WTC11 (cell line): ENCODE measurements at places on chromosomes 7 and 10.

- no peak overlapping the region for H3K27ac ChIP-seq
- H3K36me3 ChIP-seq, result no peaks in the 10 kb centered on the region
- H3K4me1 ChIP-seq, result no peaks in the 10 kb centered on the region
- H3K27me3 ChIP-seq, result no peaks in the 10 kb centered on the region; the same call in 1 of the 2 replicates
- DNase-seq, result no peak
Measured at GRCh38 chr7:46604241-46604661, 683.2 kb upstream of the IGFBP3 start.

DNA sequence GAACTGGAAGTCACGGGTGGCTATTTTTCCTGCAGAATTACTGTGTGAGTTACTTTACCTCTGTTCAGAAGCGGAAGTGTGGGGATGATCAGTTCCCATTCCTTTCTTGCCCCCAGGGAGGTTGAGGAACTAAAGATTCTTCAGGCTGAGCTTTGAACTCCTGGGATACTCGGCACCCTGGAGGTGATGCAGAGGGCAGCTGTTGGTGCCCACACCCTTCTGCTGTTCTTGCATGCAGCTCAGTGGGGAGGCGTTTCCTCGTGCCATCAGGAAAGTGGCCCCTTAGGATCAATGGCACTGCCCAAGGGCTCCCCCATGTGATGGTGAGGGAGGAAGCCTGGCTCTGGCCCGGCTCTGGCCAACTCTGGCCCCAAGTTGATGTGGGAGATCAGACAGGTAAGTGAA is 44.7 kb upstream of the MXI1 start:
- no peak for DNase-seq
- H3K4me1 ChIP-seq, result peaks cover 25% of the 10 kb centered on the region
- H3K27ac ChIP-seq, result no peak overlapping the region
- peaks cover 99% of the 10 kb centered on the region for H3K27me3 ChIP-seq

- H3K4me1 ChIP-seq, result peaks cover 75% of the 10 kb centered on the region
- no peak overlapping the region for H3K4me3 ChIP-seq
- H3K27ac ChIP-seq, result no peak overlapping the region; the same call in 1 of the 2 replicates
- peaks cover 6% of the 10 kb centered on the region for H3K36me3 ChIP-seq
Measured at GRCh38 chr10:98170249-98171117, 36.0 kb downstream of the R3HCC1L start.

GRCh38 chr7:121544238-121544637 is 148.1 kb upstream of the FAM3C start:
- no peaks in the 10 kb centered on the region for H3K27me3 ChIP-seq
- peaks cover 4% of the 10 kb centered on the region; the same call in 1 of the 2 replicates for H3K4me1 ChIP-seq
- no peak overlapping the region for H3K27ac ChIP-seq
- H3K36me3 ChIP-seq, result peaks cover 22% of the 10 kb centered on the region
- no peak for DNase-seq

DNA sequence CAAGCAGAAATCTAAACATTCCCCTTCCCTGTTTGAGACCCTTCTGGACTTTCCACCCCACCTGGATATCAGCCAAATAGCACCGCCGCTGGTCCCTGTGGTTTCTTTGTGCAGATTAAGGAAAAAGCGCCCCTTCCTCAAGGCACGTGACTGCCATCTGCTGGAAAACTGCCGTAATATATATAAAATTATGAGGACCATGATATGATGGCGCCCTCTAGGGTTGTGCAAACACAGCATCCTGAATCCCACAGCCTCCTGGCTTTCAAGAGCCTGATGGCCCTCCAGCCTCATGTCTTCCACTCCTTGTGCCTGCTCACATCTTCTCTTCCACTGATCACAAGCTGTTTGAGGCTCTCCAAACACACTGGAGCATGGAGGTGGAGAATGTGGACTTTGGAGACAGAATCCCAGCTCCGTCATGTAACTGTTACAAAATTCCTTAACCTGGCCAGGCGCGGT is 121.3 kb downstream of the MYL10 start:
- no peaks in the 10 kb centered on the region for H3K27me3 ChIP-seq
- peaks cover 37% of the 10 kb centered on the region for H3K4me1 ChIP-seq
- DNase-seq, result peak; percentile 74
- no peaks in the 10 kb centered on the region; the same call in 1 of the 2 replicates for H3K36me3 ChIP-seq

DNA sequence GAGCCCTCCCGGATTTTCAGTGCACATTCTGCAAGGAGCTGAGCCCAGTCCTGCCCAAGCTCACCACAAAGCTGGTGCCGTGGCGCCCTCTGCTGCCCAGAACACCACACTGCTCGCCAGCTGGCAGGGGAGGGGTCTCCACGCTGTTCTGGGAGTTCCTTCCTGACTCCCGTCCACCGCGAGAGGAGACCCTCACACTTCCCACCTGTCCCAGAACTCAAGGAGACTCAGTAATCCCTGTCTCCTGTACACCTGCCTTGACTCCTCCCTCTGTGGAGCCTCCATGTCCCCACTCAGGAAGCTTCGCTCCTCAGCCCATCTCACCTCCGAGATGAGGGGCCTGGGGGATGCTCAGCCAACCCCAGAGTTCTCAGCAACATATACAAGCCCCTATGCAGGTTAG is 11.3 kb downstream of the C10orf105 start:
- H3K27me3 ChIP-seq, result no peaks in the 10 kb centered on the region; the same call in 1 of the 2 replicates
- H3K36me3 ChIP-seq, result no peaks in the 10 kb centered on the region
- H3K27ac ChIP-seq, result no peak overlapping the region
- peak; percentile 92 for DNase-seq
- H3K4me1 ChIP-seq, result peaks cover 4% of the 10 kb centered on the region

GRCh38 chr7:141593134-141593533 is 41.9 kb downstream of the AGK start:
- H3K27ac ChIP-seq, result peak overlapping the region; percentile 35; the same call in 1 of the 2 replicates
- no peak overlapping the region for H3K4me3 ChIP-seq
- peaks cover 31% of the 10 kb centered on the region for H3K4me1 ChIP-seq
- no peaks in the 10 kb centered on the region for H3K27me3 ChIP-seq

DNA sequence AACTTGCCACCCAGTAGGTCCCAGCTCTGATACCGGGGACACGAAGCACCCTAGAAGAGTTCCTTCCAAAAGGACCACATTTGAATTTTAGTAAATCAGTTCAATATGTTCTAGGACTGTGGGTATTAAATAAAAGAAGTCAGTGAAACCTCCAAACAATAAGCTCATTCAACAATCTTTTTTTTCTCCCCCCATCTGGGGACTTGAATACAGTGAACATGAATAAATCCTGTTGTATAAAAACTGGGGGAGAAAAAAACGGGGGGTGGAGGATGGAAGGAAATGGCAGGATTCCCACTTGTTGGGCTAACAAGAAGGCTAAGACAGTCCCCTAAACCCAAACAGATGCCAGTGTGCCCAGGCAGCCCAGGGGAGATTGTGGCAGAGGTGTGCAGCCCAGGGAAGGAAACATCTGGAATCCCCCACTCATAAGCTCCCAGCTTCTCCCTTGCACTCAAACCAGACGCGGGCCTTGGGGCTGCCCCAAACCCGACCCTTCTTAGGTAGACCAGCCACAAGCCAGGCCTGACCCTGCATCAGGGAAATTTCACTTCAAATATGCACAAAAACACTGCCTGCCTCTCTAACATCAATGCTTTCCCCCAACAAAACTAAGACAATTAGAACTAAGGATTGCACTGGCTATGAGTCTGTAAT is 8.8 kb downstream of the AFAP1L2 start:
- no peaks in the 10 kb centered on the region; the same call in 1 of the 2 replicates for H3K27me3 ChIP-seq
- H3K4me3 ChIP-seq, result no peak overlapping the region
- H3K4me1 ChIP-seq, result peaks cover 10% of the 10 kb centered on the region
- DNase-seq, result no peak

DNA sequence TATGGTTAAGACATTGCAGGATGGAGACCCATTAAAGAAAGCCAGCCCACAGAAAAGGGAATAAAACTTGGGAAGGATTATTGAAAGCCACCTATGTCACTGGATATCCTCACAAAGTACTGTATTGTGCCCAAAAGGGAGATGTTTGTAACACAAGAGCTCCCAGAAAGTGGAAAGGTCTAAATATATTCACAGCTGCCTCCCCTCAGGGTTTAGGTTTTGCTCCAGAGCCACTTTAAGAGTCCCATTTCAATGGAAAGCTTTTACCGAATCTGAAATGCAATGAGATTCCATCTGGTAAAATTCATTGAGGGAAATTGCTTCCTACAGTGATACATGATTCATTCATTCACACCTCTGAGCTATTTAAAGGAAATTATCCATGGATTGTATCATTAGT is 176.4 kb downstream of the XPNPEP1 start:
- no peaks in the 10 kb centered on the region for H3K4me1 ChIP-seq
- H3K27me3 ChIP-seq, result no peaks in the 10 kb centered on the region; the same call in 1 of the 2 replicates
- no peak for DNase-seq
- no peak overlapping the region for H3K27ac ChIP-seq
- H3K4me3 ChIP-seq, result no peak overlapping the region
- H3K36me3 ChIP-seq, result no peaks in the 10 kb centered on the region

GRCh38 chr7:139732471-139733167 is 45.2 kb downstream of the HIPK2 start:
- peaks cover 21% of the 10 kb centered on the region for H3K4me1 ChIP-seq
- H3K27ac ChIP-seq, result no peak overlapping the region
- no peak overlapping the region for H3K4me3 ChIP-seq

- no peak overlapping the region for H3K4me3 ChIP-seq
- H3K36me3 ChIP-seq, result no peaks in the 10 kb centered on the region
- H3K27ac ChIP-seq, result no peak overlapping the region
- no peak for DNase-seq
- peaks cover 12% of the 10 kb centered on the region for H3K4me1 ChIP-seq
- peaks cover 68% of the 10 kb centered on the region for H3K27me3 ChIP-seq
Measured at GRCh38 chr10:44240584-44241205, 144.2 kb downstream of the CXCL12 start.

- no peaks in the 10 kb centered on the region for H3K36me3 ChIP-seq
- no peak overlapping the region for H3K27ac ChIP-seq
- H3K4me1 ChIP-seq, result peaks cover 3% of the 10 kb centered on the region; the same call in 1 of the 2 replicates
- DNase-seq, result no peak
- no peak overlapping the region for H3K4me3 ChIP-seq
Measured at GRCh38 chr7:83882551-83882950, 233.6 kb upstream of the SEMA3E start.

DNA sequence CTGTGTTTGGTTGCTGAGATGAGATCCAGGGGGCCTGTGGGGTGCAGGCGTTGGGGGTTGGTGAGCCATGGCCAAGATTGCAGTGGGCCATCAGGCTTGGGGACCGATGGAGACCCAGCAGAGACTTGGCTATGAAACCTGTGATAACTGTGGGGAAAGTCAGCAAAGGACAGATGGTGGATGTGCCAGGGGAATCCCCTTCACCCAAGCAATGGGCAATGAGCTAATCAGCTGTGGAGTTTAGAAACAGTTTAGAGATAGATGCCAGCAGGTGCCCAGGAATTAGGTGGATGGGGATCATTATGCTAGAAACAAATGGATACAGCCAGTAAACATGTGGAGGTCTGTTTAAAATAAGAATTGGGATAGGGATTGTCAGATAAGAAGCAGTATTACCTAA is 151.4 kb upstream of the FERD3L start:
- peaks cover 4% of the 10 kb centered on the region for H3K4me1 ChIP-seq
- no peak overlapping the region for H3K27ac ChIP-seq
- no peaks in the 10 kb centered on the region for H3K36me3 ChIP-seq
- 0 out of 2 replicates have a peak, but pooled peaks cover 8% of the 10 kb centered on the region for H3K27me3 ChIP-seq
- no peak overlapping the region for H3K4me3 ChIP-seq

- no peaks in the 10 kb centered on the region for H3K4me1 ChIP-seq
- DNase-seq, result no peak
- no peak overlapping the region for H3K4me3 ChIP-seq
Measured at GRCh38 chr7:108637049-108637621, 67.5 kb downstream of the DNAJB9 start.

- H3K27ac ChIP-seq, result no peak overlapping the region
- no peaks in the 10 kb centered on the region for H3K36me3 ChIP-seq
- DNase-seq, result no peak
- H3K27me3 ChIP-seq, result peaks cover 22% of the 10 kb centered on the region
- H3K4me1 ChIP-seq, result peaks cover 37% of the 10 kb centered on the region
Measured at GRCh38 chr10:118207470-118208007, 134.6 kb downstream of the FAM204A start.

DNA sequence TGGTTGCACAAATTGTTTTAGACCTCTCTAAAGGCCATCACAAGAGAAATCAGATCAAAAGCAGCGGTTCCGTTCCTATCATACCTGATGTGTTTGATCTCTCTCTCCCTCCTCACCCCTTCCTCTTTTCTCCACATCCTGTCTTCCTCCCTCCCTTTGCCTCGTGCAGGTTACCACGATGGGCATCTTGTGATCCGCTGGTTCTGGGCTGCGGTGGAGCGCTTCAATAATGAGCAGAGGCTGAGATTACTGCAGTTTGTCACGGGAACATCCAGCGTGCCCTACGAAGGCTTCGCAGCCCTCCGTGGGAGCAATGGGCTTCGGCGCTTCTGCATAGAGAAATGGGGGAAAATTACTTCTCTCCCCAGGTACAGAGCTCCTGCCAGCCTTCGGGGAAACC is 28.5 kb upstream of the STK17A start:
- H3K4me3 ChIP-seq, result no peak overlapping the region
- H3K27ac ChIP-seq, result no peak overlapping the region
- no peaks in the 10 kb centered on the region for H3K27me3 ChIP-seq
- DNase-seq, result no peak

GRCh38 chr7:118867860-118868259 is 643.4 kb downstream of the ANKRD7 start:
- peaks cover 48% of the 10 kb centered on the region for H3K4me1 ChIP-seq
- DNase-seq, result no peak
- no peak overlapping the region for H3K27ac ChIP-seq

DNA sequence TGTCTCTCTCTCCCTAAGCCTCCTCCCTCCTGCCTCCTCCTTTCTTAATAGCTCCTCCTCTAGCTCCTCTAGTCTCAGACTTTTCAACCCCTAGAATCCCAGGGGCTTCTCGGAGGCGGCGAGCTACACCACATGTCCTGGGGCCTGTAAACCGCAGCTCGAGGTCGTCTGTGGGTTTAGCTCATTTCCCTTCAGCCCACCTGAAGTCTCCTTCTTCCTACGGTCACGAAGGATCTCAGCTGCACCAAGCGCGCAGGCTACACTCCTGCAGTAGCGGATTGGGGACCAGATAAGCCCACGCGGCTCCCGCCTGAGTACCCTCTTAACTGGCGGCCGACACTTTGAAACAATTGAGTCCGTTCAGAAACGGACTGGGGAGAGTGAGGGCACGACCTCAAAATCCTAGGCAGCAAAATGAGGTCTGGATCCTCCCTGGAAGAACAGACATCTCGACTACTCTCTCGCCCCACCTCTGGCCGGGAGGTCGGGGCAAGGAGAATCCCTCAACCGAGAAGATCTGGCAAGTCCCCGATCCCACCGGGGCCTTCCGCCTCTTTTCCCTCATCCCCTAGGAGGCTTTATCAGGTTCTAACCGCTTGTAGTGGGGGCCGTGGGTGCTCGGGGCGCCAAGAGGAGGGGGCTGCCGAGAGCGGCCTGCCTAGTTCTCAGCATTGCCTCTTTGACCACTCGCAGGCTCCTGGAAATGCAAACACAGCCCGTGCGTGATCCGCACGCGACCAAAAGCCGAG is 1.3 kb upstream of the SORCS3 start:
- H3K27me3 ChIP-seq, result peaks cover 79% of the 10 kb centered on the region
- peaks cover 15% of the 10 kb centered on the region for H3K4me1 ChIP-seq
- peak; percentile 26 for DNase-seq

GRCh38 chr7:130884437-130885417 is 150.7 kb upstream of the KLF14 start:
- DNase-seq, result no peak
- H3K36me3 ChIP-seq, result no peaks in the 10 kb centered on the region
- H3K4me1 ChIP-seq, result peaks cover 12% of the 10 kb centered on the region
- H3K27me3 ChIP-seq, result no peaks in the 10 kb centered on the region
- no peak overlapping the region for H3K4me3 ChIP-seq

GRCh38 chr10:24435374-24435773 is 226.4 kb downstream of the KIAA1217 start:
- H3K4me3 ChIP-seq, result no peak overlapping the region
- H3K36me3 ChIP-seq, result peaks cover 23% of the 10 kb centered on the region
- no peak for DNase-seq
- H3K27me3 ChIP-seq, result peaks cover 10% of the 10 kb centered on the region
- no peak overlapping the region for H3K27ac ChIP-seq

- peaks cover 21% of the 10 kb centered on the region for H3K4me1 ChIP-seq
- H3K36me3 ChIP-seq, result peaks cover 6% of the 10 kb centered on the region; the same call in 1 of the 2 replicates
- no peak for DNase-seq
- H3K27me3 ChIP-seq, result no peaks in the 10 kb centered on the region
Measured at GRCh38 chr10:102813734-102814452, 23.3 kb downstream of the CYP17A1 start.
